ENCODE measurements at places on chromosomes 1 and 21.

DNA sequence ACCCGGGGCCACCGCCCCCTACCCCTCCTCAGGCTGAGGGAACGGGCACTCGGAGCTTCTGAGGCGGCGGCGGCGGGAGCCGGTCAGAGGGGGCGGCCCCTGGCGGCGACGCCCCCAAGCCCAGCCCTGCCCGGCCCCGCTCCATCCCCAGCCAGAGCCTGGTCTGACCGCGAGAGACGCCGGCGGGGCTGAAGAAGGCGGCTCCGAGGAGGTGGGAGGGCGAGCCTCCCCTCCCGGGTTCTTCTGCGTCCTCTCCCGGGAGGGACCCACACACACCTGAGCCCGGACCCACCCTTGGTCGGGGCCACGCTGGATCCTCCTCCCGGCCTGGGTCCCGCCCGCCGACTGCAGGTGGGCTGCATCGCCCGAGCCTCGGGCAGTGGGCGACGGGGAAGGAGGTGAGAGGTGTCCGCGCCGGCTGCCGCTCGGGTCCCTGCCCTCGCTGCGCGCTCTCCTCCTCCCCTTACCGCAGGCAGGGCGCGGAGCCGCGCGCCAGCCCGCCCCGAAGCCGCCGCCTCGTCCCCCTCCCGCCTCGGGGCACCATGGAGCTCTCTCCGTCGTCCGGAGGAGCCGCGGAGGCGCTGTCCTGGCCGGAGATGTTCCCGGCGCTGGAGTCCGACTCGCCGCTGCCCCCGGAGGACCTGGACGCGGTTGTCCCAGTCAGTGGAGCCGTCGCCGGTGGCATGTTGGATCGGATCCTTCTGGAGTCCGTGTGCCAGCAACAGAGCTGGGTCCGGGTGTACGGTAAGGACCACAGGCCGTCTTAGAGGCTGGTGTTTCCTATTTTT is at the start of gene RASAL2:
Gene RASAL2, plus strand, starts transcription at position 154 of the 788 bp plus-strand sequence. Its CDS starts 389 bp downstream, at position 543.
- no peak for DNase-seq

DNA sequence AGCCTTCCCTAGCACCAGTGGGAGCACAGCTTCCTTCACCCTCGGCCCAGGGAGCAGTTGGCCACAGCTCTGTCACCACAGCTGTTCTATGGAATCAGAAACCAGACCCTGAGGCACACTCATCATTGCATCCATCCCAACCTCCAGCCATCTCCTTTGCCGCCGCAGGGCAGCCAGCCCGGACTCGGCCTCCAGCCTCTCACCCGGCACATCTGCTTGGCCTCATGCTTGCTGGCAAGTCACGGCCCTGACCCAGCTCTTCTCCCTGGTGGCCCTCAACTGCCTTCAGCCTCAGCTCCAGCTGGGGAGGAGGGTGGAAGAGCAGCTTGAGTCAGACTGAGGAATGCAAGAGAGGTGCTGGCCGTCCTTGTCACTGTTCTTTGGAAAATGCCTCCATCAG is 59.8 kb downstream of the TOR1AIP2 start:
- no peak for DNase-seq

DNA sequence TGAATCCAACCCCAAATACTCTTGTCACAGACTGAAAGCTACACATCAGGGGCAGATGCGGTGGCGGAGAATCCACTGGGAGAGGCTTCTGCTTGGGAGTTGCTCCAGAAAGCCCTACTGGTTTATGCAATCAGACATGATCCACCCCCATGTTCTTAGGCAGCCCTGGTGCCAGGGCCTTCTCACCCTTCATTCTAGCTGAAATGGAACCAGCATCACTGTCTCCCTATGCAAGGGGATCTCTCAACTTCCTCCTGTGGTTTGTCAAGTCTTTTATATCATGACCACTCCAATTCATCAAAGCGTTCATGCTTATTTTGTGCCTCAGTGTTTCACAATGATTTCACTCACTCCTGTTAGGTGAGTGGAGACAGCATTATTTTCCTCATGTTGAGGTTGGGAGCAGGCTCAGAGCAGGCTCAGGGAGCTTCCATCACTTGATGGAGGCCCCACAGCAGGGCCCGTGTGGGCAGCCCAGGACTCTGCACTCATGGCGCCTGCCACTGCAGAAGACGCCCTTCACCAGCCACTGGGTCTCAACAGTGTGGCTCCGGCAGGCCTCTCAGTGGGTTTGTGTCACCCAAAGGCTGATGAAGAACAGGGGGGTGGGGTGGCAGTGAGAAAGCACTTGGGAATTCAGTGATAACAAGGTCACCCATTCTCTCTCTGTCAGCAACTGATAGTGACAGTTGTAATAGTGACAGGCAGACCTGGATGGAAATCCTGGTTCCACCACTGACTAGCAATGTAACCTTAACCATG is 67.1 kb downstream of the CD58 start:
- DNase-seq, result no peak

DNA sequence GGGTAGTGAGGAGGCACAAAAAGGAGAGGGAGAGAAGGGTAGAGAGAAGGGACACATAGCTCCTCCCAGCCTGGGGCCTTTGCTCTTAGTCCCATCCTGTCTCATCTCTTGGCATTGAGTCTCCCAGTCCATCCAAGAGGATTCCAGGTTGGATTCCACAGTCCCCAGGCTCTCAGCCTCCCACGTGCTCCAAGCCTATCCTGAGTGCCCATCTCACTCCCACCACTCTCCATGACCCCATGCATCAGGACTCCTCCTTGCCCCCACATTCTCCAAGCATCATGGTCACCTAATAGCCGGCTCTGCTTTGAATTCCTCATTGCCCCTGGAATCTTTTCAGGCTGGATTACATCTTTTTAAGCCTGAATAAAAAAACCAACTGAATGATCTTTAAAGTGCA is 87.9 kb downstream of the DSCAM start:
- no peak for DNase-seq

- no peak for DNase-seq
These were observed 44.0 kb upstream of the PKN2 start for GRCh38 chr1:88640060-88640459.

GRCh38 chr1:176800978-176801513 is 338.1 kb downstream of the PAPPA2 start:
- no peak for DNase-seq

DNA sequence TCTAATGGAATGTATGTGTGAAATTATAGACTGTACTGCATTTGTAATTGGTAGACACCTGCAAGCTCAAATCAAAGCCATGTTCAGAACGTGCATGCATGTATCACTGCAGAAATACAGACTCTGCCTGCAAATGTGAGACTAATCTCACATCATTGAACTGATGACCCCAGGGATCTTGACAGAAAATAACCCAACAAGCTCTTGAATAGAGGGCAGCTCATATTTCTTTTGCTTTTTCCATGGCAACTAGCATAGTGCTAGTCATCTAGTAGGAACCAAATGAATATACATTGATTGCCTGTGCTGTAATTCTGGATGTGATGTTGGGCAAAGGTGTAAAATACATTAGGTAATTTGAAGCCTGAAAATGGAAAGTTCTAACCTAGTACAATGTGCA is 62.4 kb downstream of the PTPRC start:
- no peak for DNase-seq

- DNase-seq, result no peak
These were observed 27.0 kb downstream of the DISC1 start for GRCh38 chr1:231653632-231654031.

DNA sequence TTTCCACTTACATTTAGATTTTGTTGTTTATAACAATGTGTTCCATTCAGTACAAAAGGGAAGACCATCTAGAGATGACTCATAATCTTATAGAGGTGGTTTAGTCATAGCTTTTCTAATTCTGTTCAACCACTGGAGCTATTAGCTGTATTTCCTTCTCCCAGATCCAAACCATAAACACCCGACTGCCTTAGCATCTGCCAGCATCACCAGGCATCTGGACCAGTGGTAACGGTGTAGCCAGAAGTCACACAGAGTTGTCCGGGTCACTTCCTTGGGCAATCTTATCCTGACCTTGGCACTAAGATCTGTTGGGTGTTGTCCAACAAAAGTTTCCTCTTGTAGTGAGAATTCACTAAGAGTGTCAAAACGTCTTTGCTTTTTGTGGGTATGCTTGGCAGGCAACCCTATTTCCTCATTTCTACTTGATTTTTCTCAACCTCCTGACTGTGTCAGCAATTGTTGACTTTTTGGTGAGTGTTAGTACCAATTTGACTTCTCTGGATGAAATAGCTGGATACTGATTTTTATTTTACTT is 372.1 kb upstream of the B3GALT2 start:
- no peak for DNase-seq

DNA sequence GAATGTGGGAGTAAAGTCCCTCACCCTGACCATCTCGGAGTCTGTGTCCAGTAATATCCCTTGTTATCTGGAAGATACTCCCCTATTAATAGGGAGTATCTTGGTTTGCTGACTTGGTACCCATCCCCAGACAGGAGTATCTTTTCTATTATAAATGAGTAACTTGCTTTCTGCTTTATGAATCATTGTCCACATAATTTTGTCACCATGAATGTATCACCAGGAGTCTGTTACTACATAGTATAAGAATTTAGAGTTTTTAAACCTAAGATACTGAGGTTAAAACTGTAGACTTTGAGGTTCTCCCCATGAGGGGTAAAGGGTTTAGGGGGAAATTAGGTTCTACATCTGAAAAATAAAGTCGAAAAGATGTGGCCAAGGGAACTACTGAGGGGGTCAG is 175.6 kb downstream of the FCRL5 start:
- DNase-seq, result no peak

- DNase-seq, result no peak
These were observed 474.4 kb downstream of the SETD4 start for GRCh38 chr21:35585878-35586277.

DNA sequence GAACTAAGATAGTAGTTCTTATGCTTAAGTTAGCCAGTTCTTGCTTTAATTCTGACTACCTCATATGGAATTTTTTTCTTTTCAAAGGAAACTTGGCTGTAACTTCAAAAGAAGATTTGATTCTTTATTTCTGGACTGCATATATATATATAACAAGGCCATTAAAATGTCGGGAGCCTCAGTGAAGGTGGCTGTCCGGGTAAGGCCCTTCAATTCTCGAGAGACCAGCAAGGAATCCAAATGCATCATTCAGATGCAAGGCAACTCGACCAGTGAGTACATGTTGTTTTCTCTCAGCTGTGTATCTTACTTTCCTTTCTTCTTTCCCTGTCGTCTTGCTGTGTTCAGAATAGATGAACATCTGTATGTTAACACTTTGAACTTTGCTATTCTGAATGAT is 21.8 kb downstream of the KIF1B start:
- DNase-seq, result no peak

DNA sequence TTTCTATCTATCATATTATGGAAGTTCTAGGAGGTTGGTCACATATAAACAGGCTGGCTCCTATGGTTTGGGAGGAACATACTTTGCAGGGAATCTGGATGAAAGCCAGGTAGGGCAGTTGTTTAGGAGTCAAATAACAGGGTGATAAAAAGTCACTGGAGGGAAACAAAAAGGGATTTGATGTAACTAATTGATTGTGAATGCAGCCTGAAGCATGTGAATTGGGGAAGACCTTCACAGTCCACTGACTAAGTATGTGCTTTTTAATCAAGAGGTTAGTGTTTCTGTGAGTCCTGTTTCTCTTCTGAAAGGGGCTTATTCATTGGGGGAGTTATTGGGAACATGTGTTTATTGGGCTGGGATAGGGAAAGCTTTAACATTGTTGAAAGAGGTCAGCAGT is 41.3 kb downstream of the HMCN1 start:
- DNase-seq, result no peak

DNA sequence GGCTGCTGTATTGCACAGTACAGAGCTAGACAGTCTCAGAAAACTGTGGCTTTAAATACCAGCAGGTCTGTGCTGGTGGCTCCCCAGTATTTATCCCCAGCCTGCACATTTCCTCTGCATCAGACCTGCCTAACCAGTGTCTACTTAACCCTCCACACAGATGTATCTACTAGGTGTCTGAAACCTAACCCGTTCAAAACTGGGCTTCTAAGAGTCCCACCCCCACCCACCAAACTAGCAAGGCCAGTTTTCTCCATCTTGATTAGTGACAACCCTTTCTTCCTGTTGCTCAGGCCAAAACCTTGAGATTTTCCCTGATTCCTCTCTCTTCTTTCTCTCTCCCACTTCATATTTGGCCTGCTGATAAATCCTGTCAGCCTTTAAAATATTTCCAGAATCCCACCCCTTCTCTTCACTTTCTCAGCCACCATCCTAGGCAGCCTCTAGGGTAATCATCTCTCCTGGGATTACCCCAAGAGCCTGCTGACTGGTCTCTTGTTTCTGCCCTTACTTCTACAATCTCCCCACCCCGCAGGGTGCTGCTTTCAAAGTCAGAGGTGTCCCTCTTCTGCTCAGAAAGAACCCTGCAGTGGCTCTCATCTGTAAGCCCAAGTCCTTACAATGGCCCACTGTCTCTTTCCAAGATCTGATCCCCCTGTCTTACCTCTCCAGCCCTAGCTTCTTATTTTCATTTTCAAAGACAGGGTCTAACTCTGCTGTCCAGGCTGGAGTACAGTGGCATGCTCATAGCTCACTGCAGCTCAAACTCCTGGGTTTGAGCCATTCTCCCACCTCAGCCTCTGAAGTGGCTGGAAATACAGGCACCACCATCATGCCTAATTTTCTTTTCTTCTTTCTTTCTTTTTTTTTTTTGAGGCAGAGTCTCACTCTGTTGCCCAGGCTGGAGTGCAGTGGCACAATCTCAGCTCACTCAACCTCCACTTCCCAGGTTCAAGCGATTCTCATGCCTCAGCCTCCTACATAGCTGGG is 45.2 kb downstream of the H3-3A start:
- no peak for DNase-seq

GRCh38 chr1:5386371-5386770 is 605.9 kb downstream of the NPHP4 start:
- DNase-seq, result no peak

GRCh38 chr1:52569449-52570210 is 16.7 kb upstream of the TUT4 start:
- no peak for DNase-seq

- DNase-seq, result no peak
These were observed 19.1 kb downstream of the CLCN6 start for GRCh38 chr1:11825131-11825530.

- DNase-seq, result no peak
These were observed 52.8 kb upstream of the GOLT1A start for GRCh38 chr1:204266504-204267034.

DNA sequence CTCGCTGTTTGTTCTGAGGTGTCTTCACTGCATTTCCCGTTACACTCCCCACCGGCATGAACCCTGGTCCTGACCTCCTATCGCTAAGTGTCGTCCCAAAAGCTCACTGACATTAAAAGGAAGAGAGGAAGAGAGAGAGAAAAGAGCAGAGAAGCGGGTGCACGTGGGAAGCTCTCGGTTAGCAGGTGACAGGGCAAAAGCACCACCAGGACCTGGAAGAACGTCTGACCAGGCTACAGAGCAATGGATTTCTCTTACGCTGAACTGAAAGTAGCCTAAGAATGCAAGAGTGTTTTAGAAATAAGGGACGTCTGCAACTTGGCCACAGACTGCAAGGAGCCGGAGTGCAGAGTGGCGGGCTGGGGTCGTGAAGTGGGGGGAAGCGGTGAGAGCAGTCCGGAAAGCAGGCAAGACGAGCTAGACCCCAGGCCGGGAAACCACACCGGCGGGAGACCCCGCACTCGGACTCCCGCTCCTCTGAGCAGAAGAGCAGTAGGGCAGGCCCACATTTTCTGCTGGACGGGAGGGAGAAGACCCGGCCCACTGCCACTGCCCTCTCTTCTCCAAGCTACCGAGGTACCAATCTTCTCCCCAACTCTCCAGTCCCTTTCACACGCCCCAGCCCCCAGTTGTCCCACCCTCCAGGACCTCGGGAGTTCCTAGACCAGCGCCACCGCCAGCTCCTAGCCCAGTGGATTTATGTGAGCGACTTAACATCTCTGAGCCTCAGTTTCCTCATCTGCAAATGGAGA is 8.3 kb upstream of the MPZL1 start:
- DNase-seq, result no peak

- DNase-seq, result no peak
These were observed 148.6 kb downstream of the ST6GALNAC5 start for GRCh38 chr1:77015748-77016341.

GRCh38 chr1:110250008-110250407 is 39.9 kb downstream of the KCNC4 start:
- no peak for DNase-seq

All from stimulated activated CD8-positive, alpha-beta memory T cell treated with anti-CD3 and anti-CD28 coated beads, Interleukin-4, amount 100 ng/mL, for 4 hours (primary cell).